CD4-positive, alpha-beta T cell treated with Interleukin-12 subunit alpha and Interleukin-12 subunit beta, for 1 hour (primary cell): ENCODE measurements at places on chromosomes 12 and 14.

- DNase-seq = peak; percentile 65
Measured at GRCh38 chr12:55707841-55708694, at the start of gene ITGA7. TSS of gene ITGA7 (minus strand) at chr12:55707904. CDS start at chr12:55707682, 222 bp downstream.

DNA sequence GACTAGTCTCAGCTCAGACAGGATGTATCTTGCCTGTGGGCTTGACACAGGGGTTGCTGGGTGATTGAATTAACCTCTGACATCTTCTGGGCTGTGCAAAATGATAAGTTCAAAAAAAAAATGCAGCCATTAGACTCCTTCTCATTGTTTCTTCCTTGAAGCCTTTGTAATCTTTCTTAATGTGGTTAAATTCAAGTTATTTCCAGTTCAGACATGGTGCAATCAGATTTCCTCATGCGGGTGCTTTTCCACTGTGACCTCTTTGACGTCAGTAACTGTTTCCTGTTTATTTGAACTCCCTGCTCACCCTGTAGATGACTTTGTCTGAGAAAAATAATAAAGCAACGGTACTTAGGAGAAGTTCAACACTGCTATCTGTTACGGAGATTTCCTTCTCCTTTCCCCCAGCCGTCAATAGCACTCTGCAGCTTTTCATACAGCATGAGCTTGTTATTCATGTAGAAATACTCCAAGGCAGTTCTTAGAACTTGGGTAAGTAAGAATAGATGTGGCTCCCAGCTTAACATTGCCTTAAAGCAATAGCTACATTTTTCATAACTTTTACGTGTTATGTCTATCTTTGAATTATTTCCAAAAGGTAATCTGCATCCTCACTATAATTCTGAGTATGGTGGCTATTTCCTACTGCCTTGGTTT is 155.5 kb downstream of the PRKCH start:
- DNase-seq = peak; percentile 89

DNA sequence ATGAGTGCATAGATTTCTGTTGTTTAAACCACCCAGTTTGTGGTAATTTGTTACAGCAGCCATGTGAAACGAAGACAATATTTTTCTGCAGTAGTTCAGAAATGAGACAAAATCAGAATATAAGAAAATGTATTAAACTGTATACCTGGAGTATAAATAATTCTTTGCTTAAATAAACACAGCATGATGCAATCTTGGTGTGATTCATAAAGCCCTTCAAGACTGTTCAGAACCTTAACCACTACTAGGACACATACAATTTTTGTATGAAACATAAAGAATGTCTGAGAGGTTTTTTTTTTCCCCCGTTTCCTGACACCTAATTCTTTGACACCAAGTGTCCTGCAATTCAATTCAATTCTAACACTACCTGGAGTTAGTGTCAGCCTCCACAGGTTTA is 10.5 kb downstream of the C12orf75 start:
- no peak for DNase-seq

DNA sequence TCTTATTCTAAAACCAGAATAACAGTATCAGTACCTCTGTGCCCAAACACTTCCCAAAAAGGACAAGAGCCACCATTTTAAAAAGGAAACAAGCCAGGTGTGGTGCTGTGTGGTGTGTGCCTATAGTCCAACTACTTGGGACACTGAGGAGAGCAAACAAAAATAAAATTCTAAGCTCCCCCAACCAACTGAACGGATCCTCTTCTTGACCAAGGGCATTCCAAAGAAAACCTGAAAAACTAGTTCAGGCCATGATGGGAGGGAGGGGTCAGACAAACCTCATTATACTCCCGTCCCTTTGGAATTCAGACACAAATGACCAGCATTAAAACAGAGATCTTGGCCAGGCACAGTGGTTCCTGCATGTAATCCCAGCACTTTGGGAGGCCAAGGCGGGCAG is 20.5 kb downstream of the SLC11A2 start:
- DNase-seq = no peak

- no peak for DNase-seq
Measured at GRCh38 chr12:1581973-1582708, 12.2 kb downstream of the FBXL14 start.

GRCh38 chr14:95490727-95491451 is 25.6 kb downstream of the SYNE3 start:
- DNase-seq = no peak

GRCh38 chr12:51593539-51593938 is 2.5 kb downstream of the SCN8A start:
- peak; percentile 21 for DNase-seq

- DNase-seq = no peak
Measured at GRCh38 chr14:96002498-96002884, 36.7 kb upstream of the C14orf132 start.

DNA sequence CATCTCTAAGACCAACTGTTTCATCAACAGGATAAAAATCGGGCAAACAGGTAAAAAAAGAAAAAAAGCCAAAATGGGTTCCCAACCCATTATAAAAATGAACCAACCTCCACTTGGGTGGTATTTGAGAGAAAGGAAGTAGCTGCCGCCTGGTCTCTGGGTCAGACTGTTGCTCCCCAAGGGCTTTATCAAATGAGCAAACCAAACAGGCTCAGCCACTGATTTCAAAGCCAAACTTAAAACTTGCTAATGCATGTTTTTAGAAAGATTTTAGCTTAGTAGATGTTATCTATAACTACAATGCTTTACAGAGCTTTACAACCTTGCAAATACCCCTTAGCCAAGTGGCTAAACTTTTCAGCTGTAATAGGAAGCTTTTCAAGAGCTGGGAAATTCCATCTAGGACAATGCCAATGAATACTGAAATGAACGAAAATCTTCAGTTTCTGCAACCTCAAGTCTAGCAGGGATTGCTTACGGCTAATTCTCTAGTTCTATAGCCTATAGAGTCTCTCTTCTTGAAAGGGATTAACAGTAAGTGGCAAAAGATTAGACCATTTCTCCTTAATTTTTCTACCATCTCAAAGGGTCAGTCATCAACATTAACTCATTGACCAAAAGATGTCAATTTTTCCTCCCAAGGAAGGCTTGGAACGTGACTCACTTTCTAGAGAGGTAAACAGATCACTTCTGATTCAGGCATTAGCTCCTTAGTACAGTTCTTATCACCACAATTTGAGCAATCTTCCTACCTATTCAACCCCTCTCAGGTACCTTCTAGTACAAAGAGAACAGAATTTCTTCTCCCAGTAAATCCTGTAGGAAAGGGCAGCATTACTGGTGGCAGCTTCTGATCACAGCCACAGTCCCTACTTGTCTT is 4.2 kb downstream of the PPM1H start:
- DNase-seq = no peak

GRCh38 chr12:128012110-128012509 is 254.9 kb upstream of the TMEM132C start:
- DNase-seq = no peak

DNA sequence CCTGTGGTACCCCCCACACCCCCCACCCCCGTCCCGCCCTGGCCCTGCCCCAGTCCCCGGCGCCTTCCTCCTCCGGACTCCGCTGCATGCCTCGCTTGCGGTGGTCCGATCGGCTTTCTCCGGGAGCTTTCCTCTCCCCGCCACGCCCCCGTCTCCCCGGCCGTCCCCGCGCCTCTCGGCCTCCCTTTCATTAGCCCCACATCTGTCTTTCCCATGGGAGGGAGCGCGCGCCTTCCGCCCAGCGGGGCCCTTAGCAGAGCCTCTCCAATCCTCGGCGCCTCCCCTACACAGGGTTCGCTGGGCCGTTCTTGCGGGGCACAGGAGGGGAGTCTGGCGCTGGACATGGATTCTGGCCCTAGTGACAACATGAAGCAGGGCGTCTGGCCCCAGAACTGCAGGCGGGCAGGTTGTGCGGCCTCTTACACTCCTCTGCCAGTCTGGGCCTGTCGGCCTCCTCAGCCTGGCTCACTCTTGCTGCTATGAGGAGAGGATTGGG is 1.5 kb upstream of the EFS start:
- no peak for DNase-seq

DNA sequence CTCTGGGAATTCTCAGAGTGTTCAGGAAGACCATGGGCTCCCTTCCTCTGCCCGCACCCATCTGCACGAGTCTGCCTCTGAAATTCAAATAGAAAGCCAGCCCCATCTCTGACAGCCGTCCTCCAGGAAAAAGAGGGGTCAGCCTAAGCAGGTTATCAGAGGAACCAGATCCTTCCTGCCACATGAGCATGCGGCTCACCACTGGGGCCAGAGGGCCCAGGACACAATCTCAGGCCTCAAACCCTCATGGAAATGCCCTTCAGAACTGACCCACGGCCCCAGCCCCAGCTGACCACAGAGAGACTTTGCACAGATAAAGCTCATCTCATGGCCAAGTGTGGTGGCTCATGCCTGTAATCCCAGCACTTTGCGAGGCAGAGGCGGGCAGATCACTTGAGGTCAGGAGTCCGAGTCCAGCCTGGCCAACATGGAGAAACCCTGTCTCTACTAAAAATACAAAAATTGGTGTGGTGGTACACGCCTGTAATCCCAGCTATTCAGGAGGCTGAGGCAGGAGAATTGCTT is 23.2 kb downstream of the PXN start:
- DNase-seq = no peak

GRCh38 chr14:100645196-100645981 is 58.2 kb upstream of the BEGAIN start:
- DNase-seq = peak; percentile 86

GRCh38 chr14:90819734-90820393 is 3.6 kb upstream of the TTC7B start:
- DNase-seq = no peak

DNA sequence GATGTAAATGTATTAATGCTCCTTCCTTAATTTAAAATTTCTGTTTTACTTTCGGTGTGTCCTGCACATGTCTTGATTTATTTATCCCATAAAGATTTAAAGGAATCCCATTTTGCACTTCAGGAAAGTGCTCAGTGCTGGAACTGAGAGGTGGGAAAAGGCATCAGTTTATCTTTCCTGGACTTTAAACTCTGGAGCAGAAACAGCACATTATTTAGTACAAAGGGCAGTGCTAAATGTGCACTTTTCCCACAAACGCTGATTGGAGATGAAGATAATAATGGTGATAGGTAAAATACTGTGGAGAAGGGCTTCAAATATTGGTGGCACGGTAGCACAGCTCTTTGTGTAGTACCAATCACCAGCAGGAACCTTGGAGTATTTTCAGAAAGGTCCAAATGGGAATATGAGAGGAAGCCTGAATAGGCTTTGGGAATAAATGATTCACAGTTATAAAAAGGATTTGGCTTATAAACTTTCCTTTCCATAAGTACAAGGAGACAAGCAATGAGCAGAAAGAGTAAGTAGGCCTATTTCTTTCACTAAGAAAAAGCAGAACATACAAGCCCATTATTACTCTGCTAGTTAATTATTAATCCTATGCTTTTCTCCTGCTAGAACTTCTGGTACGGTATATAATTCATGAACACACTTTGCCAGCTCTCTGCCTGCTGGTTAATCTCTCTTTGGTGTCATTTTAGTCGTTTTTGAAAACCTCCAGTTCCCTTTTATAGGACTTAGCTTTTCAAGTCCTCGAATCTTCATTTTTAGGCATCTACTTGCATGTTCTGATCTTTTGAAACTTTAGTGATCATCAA is 58.3 kb downstream of the SLC15A5 start:
- no peak for DNase-seq

DNA sequence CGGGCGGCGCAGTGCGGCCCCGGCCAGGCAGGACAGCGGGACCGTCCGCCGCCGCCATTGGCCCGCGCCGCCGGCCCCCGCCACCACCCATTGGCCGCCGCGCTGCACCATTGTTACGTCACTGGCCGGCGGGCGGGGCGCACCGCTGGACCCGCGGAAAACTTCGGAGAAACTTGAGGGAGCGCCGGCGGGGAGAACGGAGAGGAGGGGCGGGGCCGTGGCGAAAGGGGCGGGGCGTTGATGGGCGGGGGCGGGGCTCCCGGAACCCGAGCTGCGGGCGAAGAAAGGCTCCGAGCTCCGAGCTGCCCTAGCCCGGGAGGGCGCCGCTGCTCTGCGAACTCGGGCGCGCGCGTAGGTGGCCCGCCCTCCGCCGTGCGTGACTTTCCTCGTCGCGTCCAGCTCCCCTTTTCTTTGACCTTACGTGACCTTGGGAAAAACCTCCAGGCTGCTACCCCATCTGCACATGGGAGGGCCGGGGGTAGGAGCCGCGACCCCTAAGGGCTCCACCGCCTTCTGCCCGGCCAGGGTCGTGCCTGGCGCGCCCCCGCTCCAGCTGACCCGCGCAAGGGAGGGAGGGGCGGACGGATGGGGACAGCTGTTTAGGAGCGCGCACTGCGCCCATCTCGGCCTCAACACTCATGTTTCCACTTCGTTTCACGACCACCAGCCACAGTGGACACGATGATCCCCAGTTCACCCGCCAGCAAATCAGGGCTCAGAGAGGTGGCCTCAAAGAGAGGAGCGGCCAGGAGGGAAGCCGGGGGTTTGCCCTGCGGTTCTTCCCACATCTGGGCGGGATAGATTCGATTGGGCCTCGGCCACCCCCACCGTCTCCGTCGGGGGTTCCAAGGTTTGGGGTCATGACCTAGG is at the start of gene ANKRD9:
Gene ANKRD9, minus strand, starts transcription at position 31 of the 870 bp plus-strand sequence. CDS start 1,887 bp downstream, outside the sequence.
- DNase-seq = peak; percentile 93

GRCh38 chr12:105499205-105499604 is 168.7 kb downstream of the C12orf75 start:
- no peak for DNase-seq

DNA sequence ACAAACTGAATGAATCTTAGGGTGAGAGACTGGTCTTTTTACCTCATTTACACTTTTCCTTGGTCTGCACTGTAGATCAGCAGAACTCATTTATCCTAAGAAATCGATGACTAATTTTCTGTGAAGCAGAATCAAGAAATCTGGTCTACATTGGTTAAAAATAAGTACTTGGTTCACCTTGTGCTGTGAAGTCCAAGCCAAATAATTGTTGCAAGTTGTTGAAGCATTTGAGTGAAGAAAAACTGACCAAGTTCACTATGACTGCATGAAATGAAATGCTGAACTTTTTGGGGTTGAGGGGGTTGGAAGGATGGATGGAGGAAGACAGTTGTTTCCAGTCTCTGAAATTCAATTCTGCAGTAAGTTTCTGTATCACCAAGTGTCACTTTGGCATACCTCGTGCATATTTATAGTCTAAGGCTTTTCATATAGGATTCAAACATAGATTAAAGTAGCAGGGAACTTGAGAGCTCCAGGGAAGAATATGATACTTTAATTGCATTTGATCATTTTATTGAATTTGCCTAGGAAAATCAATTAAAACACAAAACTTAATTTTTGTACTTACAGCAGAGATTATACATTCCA is 75.0 kb downstream of the FAR2 start:
- no peak for DNase-seq

- DNase-seq = no peak
Measured at GRCh38 chr12:102481705-102482425, 1.5 kb upstream of the IGF1 start.

DNA sequence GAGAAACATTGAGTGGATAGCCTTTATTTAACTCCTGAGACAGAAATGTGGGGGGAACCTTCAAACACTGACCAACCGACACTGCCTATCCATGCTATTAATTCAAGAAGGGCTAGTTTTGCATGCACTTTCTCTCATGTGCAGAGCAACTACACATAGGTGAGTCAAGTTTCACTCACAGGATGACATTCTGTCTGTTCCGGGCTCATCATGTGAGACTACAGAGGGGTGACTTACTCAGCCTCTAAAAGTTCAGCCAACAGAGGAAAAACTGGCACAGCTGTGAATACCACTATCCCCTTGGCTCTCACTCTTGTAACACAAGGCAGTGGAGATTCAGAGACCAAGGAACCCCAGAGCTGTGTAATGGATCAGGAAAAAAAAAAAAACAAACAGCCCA is 13.3 kb downstream of the BEST3 start:
- DNase-seq = no peak
